ENCODE measurements at places on chromosomes 6 and 20.
A peak's percentile ranks its signal among the peaks of the same experiment; 100 is the strongest.

- H3K27me3 ChIP-seq, result peaks cover 13% of the 10 kb centered on the region
- H3K4me1 ChIP-seq, result peaks cover 6% of the 10 kb centered on the region
- H3K4me3 ChIP-seq, result no peak overlapping the region
- no peak overlapping the region for H3K27ac ChIP-seq
These were observed 263.4 kb downstream of the CDC5L start for GRCh38 chr6:44650947-44651346.

DNA sequence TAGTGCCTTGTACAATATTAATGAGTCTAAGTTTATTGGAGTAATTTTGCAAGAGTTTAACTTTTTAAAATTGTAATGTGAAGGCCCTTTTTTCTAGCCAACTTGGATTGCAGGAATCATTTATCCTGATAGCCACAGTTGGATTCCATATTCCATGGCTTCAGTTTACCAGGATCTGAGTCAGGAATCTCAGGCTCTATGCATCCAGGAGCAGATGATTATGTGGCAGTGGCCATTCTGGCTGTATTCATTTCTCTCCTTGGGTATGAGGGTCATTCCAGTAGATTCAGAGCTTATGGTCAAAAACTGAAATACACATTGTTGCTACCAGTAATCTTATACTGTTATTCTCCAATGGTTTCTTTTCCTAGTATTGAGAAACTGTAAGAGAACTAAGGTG lies 2.9 kb downstream of the AIG1 start:
- peaks cover 20% of the 10 kb centered on the region for H3K4me1 ChIP-seq
- H3K27ac ChIP-seq, result no peak overlapping the region
- H3K27me3 ChIP-seq, result no peaks in the 10 kb centered on the region

GRCh38 chr6:17865798-17866725 lies 121.4 kb downstream of the KIF13A start:
- H3K4me3 ChIP-seq, result no peak overlapping the region
- no peaks in the 10 kb centered on the region for H3K4me1 ChIP-seq
- H3K36me3 ChIP-seq, result no peaks in the 10 kb centered on the region

DNA sequence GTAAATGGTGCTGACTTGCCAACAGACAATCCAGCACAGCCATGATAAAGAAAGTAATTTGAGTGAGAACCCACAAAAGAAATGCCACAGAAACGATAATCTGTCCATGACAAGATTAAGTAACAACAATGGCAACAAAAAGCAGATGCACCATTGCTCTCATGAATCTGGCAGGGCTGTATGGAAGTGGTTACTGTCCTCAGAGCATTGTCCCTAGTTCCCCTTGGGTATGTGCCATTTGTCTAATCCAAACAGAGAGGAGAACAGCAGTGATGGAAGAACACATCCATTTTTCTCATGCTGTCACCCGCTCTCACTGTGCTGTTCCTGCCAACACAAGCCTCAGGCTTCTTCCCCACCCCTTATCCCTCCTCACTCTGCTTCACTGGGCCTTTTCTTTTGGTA lies 65.8 kb downstream of the REV3L start:
- no peaks in the 10 kb centered on the region for H3K27me3 ChIP-seq
- H3K4me3 ChIP-seq, result no peak overlapping the region
- peaks cover 4% of the 10 kb centered on the region for H3K36me3 ChIP-seq
- DNase-seq, result no peak

- H3K4me1 ChIP-seq, result peaks cover 70% of the 10 kb centered on the region
- H3K27me3 ChIP-seq, result no peaks in the 10 kb centered on the region
- peaks cover 58% of the 10 kb centered on the region for H3K36me3 ChIP-seq
- DNase-seq, result no peak
These were observed 1.3 kb upstream of the TAPBP start for GRCh38 chr6:33314943-33315792.

GRCh38 chr6:99434702-99435530 lies 9.8 kb upstream of the PNISR start:
- H3K27me3 ChIP-seq, result no peaks in the 10 kb centered on the region
- no peak for DNase-seq
- H3K4me1 ChIP-seq, result peaks cover 5% of the 10 kb centered on the region
- no peak overlapping the region for H3K27ac ChIP-seq
- peaks cover 1% of the 10 kb centered on the region for H3K36me3 ChIP-seq

GRCh38 chr6:165939601-165940290 lies 227.9 kb downstream of the TBXT start:
- no peaks in the 10 kb centered on the region for H3K4me1 ChIP-seq
- H3K27me3 ChIP-seq, result peaks cover 39% of the 10 kb centered on the region
- H3K36me3 ChIP-seq, result no peaks in the 10 kb centered on the region
- H3K4me3 ChIP-seq, result no peak overlapping the region
- no peak overlapping the region for H3K27ac ChIP-seq
- no peak for DNase-seq

DNA sequence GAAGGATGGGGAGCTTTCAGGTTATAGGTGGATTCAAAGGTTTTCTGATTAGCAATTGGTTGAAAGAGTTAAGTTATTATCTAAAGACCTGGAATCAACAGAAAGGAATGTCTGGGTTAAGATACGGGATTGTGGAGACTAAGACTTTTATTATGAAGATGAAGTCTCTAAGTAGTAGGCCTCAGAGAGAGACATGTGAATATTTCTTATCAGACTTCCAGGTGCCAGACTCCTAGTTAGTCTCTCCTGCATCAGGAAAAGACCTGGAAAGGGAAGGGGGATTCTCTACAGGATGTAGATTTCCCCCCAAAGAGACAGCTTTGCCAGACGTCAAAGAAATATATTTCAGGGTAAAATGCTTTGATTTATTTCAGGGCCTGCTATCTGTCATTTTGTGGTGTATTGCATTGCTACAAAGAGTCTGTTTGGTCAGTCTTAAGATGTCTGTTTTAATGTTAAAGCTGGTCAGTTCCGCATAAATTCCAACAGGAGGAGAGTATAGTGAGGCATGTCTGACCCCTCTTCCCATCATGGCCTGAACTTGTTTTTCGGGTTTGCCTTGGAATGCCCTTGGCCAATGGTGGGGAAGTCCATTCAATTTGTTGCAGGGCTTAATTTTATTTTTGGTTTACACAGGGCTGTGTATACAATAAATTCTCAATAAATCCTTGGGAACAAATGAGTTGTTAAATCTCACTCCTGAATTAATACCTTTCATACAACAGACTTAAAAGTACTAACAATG lies 103.4 kb upstream of the RALGAPA2 start:
- no peaks in the 10 kb centered on the region for H3K4me1 ChIP-seq
- peaks cover 47% of the 10 kb centered on the region for H3K27me3 ChIP-seq
- H3K4me3 ChIP-seq, result no peak overlapping the region
- no peak overlapping the region for H3K27ac ChIP-seq

- DNase-seq, result no peak
- no peaks in the 10 kb centered on the region for H3K27me3 ChIP-seq
- peaks cover 8% of the 10 kb centered on the region for H3K36me3 ChIP-seq
- no peak overlapping the region for H3K4me3 ChIP-seq
- peaks cover 31% of the 10 kb centered on the region for H3K4me1 ChIP-seq
These were observed 28.2 kb upstream of the ITCH start for GRCh38 chr20:34334654-34335407.

DNA sequence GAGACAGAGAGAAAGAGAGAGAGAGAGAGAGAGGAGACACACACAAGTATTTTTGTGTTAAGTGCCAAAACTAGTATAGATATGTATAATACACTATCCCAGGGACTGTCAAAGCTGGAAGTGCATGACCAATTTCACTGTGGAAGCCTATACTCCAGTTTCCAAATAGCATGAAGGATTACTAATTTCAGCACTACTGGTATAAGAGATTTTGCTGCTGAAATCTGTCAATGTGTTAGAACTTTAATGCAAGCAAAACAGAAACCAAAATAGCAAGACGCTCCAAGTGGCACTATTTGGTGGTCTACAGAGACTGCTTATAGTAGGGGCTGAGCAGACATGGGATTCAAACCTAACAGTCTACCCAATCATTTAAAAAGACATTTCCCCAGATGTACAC lies 284.8 kb downstream of the BTBD9 start:
- H3K27ac ChIP-seq, result peak overlapping the region; percentile 72
- H3K4me1 ChIP-seq, result peaks cover 57% of the 10 kb centered on the region
- peak overlapping the region; percentile 32 for H3K4me3 ChIP-seq
- no peaks in the 10 kb centered on the region for H3K27me3 ChIP-seq
- H3K36me3 ChIP-seq, result peaks cover 9% of the 10 kb centered on the region
- DNase-seq, result no peak

- H3K4me1 ChIP-seq, result peaks cover 13% of the 10 kb centered on the region
- H3K36me3 ChIP-seq, result no peaks in the 10 kb centered on the region
- no peak overlapping the region for H3K4me3 ChIP-seq
- H3K27me3 ChIP-seq, result no peaks in the 10 kb centered on the region
- no peak for DNase-seq
These were observed 410.0 kb downstream of the PLCB1 start for GRCh38 chr20:8542110-8542486.

GRCh38 chr20:53493311-53493857 lies 100.3 kb downstream of the ZNF217 start:
- H3K27ac ChIP-seq, result no peak overlapping the region
- DNase-seq, result no peak
- H3K27me3 ChIP-seq, result peaks cover 50% of the 10 kb centered on the region
- no peak overlapping the region for H3K4me3 ChIP-seq
- no peaks in the 10 kb centered on the region for H3K36me3 ChIP-seq

DNA sequence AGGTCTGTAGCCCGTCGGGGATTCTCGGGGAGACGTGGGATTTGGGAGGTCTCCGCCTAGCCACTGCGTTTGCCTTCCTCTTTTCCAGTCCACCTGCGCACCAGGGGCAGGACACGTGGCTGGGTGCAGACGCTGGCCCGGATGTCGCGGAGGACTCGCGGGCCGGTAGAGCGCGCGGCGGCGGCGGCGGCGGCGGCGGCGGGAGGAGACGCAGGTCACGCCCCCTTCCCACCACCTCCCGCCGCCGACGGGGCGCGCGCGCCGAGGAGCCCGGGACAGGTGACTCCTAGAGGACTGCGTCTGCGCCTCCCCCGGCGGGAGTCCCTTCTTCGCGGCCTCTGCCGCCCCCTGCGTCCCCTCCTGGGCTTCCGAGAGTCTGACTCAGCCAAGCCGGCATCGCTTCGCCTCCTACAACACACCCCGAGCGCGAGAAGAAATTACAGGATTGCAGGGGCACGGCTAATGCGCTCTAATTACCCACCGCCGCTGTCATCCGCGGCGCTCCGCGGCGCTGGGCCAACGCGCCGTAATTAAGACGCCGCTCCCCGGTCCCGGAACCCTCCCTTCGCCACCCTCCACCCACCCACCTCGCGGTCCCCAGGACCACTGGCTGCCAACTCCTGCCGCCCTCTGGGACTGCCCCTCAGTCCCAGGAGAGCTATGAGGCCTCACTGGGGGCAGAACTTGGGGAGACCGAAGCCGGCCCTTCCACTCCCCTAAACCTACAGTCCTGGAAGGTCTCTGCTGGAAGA lies 124.5 kb downstream of the MRPL14 start:
- H3K27ac ChIP-seq, result no peak overlapping the region
- H3K36me3 ChIP-seq, result peaks cover 3% of the 10 kb centered on the region

DNA sequence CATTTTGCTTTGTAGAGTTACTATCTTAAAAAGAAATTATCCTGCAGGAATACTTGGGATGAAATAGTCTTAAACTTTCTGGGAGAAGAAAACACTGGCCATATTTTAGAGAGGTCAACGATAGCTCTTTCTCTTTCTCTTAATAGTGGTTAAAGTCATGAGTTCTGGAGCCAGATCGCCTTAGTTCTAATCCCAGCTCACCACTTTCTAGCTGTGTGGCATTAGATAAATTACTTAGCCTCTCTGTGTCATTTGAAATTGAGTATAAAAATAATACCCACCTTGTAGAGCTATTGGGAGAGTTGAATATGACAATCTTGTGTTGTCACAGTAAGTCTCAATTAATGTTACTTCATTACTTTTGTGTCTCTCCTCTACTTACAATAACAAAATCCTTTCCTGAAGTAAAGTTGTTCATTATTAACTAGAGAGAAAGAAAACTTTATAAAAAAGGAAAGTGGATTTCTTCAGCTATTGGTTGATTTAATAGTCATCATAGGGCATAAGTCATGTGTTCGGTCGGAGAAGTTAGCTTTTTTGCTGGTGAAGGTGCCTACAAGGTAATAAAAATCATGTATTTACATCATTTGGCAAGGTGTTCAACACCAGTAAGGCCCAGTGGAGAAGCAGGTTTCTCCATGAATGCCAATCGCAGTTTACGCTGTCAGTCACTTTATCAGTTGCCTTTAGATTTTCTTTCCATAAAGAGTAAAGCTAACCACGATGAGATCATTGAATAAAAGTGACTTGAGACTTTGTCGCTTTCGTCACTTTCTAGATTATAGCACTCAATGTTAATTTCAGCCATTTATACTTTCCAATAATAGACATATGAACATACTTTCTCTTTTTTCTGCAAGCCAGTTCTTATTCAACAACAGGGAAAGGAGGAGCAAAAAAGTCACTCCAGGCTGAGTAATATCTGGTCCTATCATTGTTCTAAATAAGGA lies 2.0 kb downstream of the NEDD9 start:
- no peaks in the 10 kb centered on the region for H3K27me3 ChIP-seq
- peak overlapping the region; percentile 81 for H3K4me3 ChIP-seq
- H3K27ac ChIP-seq, result peak overlapping the region; percentile 95
- peaks cover 12% of the 10 kb centered on the region for H3K36me3 ChIP-seq

GRCh38 chr20:62136283-62137091 lies 6.7 kb downstream of the PSMA7 start:
- no peak overlapping the region for H3K4me3 ChIP-seq
- H3K36me3 ChIP-seq, result peaks cover 76% of the 10 kb centered on the region
- no peaks in the 10 kb centered on the region for H3K27me3 ChIP-seq
- peak; percentile 63 for DNase-seq
- peaks cover 42% of the 10 kb centered on the region for H3K4me1 ChIP-seq

DNA sequence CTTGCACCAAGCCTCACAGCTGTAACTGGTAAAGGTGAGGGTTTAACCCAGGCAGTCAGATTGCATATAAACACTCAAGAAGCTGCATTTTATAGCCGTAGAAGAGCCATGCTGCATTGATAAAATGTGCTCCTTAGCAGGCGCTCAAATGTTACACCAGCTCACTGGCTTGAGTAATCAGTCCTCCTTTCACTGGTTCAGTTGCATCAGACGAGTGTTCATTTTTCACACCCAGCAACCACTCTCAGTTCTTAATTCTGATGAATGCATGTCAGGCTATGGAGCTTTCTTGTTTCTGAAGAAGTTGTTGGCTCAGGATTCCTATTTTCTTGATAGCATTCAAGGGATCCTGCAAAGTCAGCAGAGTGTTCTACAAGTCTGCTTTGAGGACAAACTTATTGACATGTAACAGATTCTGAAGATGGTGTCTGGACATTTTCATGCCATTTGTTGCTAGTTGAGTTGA lies 198.3 kb downstream of the PLCB1 start:
- no peak overlapping the region for H3K4me3 ChIP-seq
- H3K4me1 ChIP-seq, result peaks cover 5% of the 10 kb centered on the region

- no peaks in the 10 kb centered on the region for H3K36me3 ChIP-seq
- peaks cover 5% of the 10 kb centered on the region for H3K4me1 ChIP-seq
- H3K4me3 ChIP-seq, result no peak overlapping the region
- peaks cover 40% of the 10 kb centered on the region for H3K27me3 ChIP-seq
- DNase-seq, result no peak
These were observed 47.9 kb downstream of the COL11A2 start for GRCh38 chr6:33144373-33144772.
